Cortex of kidney (tissue), 1 donor: ENCODE measurements at places on chromosomes 1 and 21.

DNA sequence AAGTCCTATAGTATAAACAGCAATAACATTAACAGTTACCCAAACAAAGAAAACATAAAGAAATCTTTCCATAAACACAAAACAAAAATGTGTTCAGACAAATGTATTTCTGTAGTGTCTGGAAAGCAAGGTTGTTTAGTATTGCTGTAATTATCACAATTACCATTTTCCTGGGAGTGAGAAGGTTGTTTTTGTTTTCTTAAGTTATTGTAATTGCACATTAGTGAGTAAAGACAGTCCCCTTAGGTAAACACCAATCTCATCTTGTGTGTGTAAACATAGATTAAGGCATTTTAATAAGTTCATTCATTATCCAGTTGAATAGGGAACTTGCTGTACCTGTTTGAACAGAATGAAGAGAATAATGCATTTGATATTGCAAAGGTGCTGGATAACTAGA lies 356.9 kb upstream of the ADGRL4 start:
- no peak for DNase-seq

DNA sequence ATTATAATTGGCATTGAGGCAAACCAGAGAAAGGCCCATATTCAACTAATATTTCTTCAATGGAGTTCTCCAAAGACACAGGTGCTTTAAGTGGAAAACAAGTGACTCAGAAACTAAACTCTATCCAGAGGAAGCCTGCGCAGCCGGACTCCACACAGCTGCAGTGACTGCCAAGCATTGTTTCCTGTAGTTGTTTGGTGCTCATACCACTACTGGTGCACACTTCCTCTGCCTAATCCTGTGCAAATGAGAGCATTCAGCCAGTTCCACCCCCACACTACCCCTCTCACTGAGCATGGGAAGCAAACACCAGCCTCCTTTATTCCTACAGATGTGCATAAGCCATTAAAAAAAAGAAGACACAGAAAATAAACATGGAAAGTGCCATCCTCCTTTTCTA lies 102.9 kb downstream of the VAV3 start:
- DNase-seq, result no peak

DNA sequence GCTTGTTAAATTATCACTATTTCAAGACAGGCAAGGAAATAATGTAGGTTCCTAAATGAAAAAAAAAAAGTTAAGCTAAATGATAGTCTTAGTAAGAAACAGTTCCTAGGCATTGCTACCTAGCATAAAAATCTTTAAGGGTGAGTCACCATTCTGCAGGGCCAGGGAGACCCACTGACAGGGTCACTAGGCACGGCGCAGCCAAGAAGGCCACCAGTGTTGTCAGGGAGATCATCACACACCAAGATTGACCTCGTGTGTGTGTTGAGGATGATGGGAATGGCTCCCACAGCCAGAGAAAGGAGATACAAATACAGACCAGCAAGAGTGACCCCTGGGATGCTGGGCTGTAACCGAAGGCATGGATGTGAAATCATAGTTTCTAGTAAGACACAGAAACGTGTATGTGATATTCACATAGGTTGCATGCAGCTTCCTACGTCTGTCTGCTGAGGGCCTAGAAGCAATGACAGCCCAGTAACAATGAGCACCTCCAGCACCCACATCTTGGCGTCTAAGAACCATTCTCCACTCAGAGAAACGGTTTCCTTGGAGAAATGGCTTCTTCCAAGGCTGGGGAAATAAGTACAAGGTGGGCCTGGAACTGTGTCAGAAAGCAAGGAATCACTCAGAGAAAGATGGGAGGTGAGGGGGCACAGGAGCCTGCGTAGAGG lies 29.1 kb downstream of the RIPK4 start:
- DNase-seq, result no peak

DNA sequence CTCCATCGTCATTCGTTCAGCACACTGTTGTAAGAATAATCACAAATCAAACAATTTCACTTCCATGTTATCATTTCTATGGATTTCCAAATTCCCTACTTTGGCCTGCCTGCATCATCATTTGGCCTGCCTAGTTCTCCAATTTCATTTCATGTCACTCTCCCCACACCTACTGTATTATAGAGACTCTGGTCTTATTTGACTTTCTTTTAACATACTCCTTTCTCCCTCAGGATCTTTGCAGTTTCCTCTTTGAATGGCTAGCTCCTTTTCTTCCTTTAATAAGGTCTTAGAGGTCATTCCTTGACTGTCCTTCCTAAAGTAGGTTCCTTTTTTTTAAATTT lies 36.3 kb upstream of the PODN start:
- DNase-seq, result no peak

DNA sequence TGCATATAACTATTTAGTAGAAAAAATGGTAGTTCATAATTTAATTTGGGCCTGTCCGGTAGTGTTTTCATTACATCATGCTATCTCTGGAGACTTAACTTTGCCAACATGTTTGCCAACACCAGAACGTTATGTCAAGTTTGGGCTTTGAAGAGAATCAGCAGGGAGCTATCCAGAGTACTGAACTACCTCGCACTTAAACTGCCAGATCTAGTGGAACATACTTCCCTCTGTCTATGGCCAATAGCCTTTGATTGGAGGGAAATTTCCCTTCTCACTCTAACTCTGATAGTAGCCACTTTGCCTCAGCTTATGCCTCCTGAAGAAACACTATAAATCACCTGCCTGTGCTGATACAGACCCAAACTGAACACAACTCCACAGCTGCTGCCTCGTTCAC lies 10.0 kb downstream of the LRRC53 start:
- no peak for DNase-seq

DNA sequence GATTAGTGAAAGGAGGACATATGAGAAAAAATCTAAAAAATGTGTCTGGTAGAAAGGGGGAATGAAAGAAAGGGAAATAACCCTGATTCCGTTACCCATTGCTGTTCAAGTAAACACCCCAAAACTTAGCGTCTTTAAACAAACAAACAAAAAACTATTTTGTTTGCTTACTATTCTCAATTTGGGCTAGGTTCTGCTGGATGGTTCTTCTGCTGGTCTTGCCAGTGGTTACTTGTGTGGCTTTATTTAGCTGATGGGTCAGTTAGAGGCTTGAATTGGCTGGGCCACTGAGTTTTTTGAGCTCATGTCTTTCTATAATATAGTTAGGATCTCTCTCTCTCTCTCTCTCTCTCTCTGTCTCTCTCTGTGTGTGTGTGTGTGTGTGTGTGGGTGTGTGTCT lies 112.1 kb downstream of the GRIK1 start:
- DNase-seq, result no peak

DNA sequence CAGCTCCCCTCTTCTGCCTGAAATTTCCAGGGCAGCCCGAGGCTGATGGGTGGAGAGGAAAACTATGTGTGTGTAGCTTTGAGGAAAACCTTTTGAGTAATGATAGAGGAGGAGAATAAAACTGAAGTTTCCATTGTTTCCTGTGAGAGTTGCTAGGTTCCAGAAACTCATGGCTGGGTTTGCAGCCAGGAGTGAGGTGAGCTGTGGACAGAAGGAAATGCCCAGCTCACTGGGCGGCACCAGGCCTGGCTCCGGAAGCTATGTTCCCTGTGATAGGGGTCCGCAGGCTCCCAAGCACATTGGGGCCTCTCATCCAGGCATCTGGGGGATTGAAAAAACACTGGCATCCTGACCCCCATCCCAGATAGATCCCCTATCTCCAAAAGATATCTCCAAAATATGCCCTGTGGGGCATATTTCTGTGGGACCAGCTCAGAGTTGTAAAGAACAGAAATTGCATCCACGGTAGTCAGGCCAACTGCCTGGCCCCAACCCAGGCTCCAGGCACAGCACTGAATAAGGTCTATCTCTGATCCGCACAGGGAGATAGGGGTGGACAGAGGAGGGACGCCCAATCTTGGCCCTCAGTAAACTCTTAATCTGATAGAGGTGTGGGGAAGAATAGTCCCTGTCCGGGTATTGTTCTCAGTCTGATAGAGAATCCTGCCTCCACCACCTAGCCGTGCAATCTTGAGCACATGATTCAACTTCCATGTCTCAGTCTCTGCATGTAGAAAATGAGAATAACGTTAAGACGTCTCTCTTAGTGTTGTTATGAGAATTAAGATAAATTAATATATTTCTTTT lies 1.8 kb upstream of the HSPG2 start:
- DNase-seq, result no peak

DNA sequence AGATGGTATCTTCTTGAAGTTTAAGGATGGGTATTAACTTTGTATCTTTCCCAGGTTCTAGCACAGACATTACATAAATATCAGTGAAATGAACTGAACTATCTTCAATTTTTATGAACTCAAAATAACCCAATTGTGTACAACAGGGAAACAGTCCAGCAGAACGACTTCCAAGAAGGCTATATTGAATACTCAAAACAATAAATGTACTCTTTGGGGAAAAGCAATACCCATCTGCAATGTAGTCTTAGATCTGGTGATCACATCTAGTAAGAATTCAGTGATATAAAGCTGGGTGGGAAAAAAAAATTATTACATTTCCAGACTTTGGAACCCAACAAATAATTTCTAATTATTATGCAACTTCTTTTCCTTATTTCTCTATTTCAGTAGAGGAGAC lies 33.1 kb upstream of the GORAB start:
- no peak for DNase-seq

DNA sequence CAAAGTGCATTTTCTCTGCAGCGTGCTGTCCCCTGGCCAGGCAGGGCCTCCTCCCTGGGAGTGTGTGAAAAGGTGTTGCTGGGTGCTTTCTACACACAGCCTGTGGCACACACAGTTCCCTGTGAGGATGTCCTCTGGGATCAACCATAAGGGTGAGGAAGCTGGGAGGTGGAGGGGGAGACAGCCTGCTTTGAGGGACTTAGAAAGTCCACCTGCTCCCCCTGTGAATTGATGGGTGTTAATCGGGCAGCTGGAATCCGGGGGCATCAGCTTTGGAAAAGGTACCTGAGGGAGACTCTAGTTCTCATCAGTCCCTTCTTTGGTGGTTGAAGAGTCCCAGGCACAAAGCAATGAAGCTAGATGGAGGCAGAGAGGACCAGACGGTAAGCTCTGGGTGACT lies 35.8 kb downstream of the LHX4 start:
- no peak for DNase-seq

DNA sequence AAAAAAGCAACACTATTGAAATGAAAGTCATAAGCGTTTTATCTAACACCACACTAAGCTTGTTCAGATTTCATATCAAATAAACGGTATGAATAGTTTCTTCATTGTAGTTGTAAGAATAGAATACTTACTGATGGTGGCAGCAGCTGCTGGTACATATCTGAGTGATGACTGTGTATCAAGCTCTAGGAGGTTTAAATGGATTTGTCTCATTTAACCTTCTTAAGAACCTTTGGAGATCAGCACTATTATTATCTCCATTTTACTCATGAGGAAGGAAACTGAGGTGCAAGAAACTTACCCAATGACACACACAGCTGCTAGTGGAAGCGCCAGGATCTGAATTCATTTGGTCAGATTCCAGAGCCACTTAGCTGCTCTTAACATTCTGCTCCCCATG lies 104.0 kb downstream of the EIF4G3 start:
- no peak for DNase-seq

DNA sequence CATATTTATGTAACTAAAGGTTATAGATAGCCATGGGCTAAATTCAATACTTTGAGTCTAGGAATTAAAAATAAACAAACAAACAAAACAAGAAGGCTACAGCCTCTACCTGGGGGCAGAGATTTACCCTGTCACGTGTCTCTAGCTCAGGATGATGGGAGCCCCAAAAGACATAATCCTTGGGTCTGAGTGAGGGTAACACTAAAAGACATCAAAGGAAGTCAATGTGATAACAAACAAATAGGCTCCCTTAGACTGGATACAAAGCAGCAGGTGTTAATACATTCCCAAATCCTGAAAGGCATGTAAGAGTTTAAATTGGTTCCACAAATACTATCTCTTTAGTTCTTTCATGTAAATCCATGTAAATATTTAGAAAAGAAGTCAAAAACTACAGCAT lies 10.7 kb downstream of the MYSM1 start:
- DNase-seq, result no peak

DNA sequence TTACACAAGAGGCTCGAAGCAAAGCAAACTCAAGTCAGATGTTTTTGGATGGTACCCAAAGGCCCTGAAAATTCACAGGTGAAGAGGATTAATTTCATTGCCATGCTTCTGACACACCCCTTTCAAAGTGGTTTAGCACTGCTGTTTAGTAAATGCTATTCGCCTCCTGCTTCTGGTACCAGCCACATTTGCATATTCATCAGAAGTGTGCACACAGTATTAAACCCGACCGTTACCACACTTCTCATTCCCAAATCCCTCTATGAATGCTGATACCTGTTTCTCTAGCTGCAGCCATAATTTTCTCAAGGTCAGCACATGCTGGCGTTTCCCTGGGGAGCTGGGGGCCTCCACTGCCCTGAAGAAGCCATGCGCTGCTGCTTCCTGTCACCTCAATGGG lies 179.8 kb upstream of the DAB1 start:
- DNase-seq, result no peak

GRCh38 chr1:212415107-212415841 lies 588 bp upstream of the PACC1 start:
- no peak for DNase-seq

DNA sequence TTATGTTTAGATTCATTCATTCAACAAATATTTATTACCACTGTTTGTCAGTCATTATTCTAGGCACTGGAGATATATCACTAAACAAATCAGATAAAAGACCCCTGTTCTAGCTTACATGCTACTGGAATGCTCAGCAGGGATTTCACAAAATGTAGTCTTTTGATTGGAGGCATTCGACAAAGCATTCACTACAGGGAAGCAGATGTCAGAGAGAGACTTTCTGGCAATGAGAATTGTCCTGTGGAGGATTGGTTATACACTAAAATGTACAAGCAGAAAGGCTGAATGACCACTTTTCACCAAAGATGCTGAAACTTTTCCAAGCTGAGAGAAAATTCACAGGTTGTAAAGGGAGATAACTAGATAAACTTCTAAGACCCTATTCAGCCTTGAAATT lies 57.7 kb downstream of the SCMH1 start:
- DNase-seq, result no peak

DNA sequence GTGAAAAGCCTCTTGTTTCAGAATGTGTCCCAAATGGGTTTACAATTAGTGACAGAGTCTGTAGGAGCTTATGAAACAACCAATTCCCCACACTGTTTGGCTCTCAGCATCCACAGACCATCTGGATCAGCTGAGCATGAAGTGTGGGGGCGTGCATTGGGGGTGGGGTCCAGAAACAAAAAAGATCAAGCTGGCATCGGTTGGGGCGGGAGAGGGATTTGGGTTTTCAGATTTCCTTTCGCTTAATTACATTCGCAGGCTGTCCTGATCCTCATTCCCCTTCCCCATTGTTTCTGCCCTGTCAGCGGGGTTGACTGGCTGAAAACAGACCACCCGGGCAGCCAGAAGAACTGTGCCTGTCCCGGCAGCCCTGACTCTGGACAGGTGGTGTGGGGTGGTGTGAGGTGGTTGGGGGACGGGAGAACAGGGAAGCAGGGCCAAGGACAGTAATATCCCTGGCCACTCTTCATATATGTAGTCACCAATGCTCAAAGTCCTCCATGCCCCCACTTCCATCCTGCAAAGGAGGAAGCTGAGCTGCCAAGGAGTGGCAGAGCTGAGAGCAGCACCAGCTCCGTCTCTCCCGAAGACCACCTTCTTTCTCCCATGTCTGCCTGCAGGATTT lies 92.0 kb downstream of the IER5 start:
- DNase-seq, result no peak
